ENCODE measurements at places on chromosomes 2 and 18.
A peak's percentile ranks its signal among the peaks of the same experiment; 100 is the strongest.

DNA sequence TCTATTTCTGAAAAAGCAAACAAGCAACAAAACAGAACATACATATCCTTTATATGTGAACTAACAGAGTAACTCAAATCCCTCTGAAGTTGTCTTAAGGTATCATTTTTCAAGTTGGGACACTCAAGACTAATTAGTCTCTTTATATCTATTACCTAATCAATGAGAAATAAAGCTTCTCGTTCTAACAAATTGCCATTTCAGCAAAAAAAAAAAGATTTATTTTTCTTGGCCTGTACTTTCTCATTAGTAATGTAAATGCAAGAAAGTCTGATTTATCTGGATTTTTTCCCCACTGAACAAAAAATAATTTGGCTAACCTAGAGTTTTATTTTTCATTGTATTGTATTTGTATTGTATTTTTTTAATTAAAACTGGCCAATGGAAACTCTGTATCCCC, 176.1 kb upstream of the NOL4 start:
- DNase-seq: no peak

DNA sequence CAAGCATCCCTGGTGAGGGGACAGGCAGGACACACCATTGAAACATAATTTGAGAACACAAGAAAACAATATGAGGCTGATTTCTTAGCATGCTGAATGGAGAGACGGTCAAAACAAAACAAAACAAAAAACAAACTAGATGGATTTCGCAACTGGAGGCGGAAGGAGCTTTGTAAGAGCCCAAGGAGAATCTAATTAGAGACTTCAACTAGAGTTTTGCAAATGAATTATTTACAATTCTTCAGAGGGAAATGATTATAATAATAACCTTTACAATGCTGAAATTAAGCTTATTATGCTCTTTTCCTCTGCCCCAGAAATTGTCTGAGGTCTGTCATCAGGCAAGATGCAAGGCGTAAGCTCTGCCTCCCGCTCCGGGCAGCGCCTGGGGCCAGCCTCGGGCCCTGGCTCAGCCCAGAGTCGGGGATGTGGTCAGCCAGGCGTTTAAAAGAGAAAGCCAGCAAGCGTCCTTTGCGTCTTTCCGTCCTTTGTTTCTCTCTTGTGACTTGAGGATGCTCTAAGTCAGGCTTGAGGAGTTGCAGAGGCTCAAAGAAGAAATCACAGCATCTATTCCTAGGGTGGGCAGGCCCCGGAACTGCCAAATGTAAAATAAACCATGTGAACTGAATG, 139.6 kb downstream of the TWIST2 start:
- no peak for DNase-seq

DNA sequence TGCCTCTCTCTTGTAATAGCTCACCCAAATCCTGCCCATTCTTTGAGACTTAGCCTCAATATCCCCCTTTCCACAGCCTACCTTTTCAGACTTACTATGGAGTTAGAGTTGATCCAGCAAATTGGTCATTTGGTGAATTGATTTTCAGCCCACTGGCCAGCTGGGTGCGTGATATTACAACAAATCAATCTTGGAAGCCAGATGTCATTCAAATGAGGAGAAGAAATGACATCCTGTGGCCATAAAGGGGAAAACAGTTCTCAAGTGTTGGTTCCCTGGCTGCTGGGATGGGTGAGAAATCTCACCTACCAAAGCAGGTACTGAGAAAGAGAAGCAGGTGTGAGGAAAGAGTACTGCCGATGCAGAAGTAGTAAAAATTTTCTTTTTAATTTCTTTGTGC, 36.7 kb upstream of the FOXI3 start:
- DNase-seq: no peak

DNA sequence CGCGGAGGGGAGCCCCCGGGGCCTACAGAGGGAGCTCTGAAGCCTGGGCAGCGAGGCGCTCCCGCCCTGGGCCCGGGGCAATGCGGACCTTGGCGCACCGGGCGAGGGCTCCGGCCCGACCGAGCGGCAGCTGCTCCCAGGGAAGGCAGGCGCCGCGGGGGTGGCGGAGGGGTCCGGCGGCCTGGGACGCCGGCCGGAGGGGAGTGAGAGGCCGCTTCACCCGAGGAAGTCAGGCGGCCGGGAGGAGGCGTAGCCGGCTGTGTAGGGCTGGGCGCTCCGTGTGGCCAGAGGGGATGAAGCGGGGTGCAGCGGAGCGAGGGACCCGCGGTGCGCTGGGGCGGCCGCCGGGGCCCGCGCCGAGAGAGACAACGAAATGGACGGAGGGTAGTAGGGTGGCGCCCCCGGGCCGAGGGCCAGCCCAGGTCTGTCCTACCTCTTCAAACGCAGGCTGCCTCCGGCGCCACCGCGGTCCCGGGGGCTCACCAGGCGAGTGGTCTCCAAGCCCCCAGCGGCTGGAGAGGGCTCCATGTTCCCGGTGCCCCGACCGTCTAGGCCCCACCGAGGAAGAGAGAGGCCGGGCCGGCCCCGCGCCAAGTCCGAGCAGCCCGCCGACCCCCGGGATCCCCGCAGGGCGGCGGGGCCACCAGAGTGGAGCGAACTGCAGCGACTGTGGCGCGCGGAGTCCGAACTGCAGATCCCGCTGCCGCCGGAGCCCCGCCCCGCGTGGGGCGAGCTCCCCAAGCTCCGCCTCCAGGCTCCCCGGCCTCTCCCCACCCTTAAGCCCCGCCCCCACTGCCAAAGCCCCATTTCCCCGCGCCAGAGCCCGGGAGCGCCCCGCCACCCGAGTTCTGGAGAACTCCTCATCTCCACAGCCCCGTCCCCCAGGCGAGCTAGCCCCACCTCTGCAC, at the start of gene SLC30A3:
Gene SLC30A3, minus strand, starts transcription at position 669 of the 908 bp plus-strand sequence. Its CDS starts 141 bp downstream, at position 528.
- peak; percentile 76 for DNase-seq

DNA sequence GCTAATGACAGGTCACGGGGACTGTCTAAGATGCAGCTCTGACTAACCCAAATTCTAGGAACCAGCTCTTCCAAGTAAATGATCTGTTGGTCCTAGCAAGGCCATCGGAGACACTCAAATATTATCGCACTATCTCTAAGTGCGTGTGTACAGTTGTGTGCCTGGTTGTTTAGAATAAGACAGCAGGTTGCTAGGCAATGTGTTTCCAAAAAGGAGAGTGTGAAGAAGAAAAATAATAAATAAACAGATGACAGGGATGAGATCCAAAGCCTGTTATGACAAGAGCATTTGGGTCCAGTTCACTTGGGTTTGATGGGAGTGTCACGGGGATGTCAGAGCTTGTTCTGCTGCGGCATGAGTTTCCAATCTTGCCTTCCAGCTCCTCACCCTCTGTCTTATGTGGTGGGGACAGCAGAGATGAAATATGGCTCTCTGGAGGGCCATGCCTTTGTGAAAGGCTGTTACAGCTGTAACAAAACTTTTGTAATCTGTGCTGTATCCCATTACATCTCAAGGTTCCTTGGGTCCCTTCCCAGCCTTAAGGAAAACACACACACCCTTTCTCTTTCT, 127.5 kb upstream of the TNP1 start:
- DNase-seq: no peak
